ENCODE measurements at places on chromosomes 7 and 10.

DNA sequence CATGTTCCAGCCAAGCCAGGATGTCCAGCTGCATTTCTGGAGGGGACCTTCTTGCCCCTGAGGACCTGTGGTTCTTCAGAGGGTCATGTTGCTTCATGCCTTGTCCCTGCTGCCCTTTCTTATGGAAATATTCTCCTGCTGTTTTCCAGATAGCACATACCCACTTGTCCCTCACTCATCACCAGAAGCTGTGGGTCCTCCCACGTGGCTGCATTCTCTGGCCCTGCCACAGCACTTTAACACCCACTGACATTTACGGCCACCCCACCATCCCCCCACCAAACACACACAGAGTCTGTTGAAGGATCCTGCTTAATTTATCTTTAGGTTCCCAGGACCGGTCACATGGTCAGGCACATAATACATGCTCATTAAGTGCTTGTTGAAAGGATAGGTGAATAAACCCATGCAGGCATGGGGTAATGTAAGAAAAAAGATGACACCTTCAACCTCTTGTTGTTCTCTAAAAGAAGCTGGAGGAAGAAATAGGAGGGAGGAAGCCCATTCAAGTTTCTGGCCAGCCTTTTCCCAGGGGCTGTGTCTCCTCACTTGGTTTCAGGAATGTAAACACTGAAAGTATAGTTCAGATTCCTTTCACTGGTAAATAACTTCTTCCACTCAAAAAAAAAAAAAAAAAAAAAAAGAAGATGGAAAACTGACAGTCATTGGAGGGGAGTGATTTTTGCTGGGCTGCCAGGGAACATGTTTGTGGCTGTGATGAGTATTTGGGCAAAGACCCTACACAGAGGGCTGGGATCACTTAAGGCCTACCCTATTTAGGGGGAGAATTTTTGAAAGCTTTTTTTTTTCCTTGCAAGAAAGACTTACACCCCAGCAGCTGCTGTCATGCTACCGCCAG, 19.8 kb upstream of the BMPER start:
- DNase-seq, result no peak

DNA sequence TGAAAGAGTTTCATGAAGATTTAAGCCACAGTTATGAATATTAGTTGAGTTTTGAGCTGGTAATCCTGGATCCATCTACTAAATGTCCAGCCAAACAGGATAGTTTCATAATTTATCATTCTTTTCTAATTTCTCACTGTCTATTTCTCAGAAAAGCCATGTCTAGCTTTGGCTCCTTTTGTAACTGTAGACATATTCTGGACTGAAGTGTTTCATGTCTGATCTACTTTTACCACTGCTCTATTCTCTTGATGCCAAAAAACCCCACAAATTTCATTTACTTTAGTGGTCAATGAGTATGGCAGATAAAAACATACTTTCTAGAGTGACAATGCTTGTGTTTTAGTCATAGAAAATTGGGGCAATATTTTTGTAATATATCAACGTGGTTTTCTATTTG, 61.2 kb downstream of the ICA1 start:
- DNase-seq, result no peak

GRCh38 chr10:97508342-97508741, 9.6 kb downstream of the UBTD1 start:
- no peak for DNase-seq

GRCh38 chr7:131027287-131027773, 293.3 kb upstream of the KLF14 start:
- DNase-seq, result peak; percentile 87

GRCh38 chr7:155652156-155653114, 8.0 kb downstream of the RBM33 start:
- DNase-seq, result no peak

DNA sequence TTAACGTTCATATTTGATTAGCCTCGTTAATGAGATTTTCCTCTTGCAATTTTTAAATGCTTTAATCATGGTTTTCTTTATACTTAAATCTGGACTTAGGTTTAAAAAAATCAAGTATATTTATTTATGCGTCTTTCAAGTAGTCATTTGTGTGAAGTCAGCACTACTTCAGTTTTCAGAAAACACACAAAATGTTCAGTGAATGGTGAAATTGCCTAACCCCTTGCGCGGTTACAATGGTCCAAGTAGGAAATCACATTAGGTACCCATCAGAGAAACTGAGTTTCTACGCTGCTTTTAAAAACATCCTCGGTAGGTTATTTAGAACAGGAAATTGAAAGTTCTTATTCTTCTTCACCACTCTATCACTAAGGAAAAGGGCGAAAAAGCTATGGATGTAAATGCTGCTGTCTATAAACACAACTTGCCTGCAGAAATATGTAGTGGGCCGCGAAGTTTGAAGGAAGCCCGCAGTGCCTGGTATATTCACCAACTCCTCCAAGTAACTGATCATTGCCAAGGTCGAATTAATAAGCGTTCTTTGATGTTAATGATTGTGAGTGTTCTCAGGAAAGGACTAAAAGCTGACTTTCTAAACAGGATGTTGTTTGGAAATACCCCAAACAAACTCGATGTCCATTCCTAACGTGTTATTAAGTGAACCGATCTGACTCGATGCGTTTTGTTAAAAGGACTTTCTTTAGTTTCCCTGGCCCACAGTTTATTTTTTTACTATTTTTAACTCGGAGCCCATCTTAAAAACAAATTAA, 1.0 kb downstream of the SYPL1 start:
- DNase-seq, result no peak

- DNase-seq, result no peak
These were observed 53.5 kb upstream of the APBB1IP start for GRCh38 chr10:26384600-26384999.

DNA sequence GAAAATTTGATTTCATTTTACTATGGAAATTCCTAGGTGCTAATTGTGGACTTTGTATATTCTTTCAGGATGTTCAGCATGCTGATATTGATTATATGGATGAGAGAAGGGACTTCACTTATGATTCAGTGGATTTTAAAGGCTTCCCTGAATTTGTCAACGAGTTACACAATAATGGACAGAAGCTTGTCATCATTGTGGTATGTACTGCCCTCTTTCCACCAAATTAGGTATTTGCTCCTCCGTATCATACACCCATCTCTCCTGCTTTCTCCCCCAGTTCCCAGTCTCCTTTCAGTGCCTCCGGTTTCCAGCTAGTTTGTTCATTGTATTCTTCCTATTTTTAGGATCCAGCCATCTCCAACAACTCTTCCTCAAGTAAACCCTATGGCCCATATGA, 34.6 kb downstream of the MGAM start:
- DNase-seq, result no peak

GRCh38 chr7:81690688-81691087, 79.2 kb downstream of the HGF start:
- no peak for DNase-seq
